Stimulated activated CD4-positive, alpha-beta T cell treated with anti-CD3 and anti-CD28 coated beads, Interleukin-12 subunit alpha, Interleukin-12 subunit beta, amount 100 ng/mL, for 48 hours (primary cell): ENCODE measurements at places on chromosomes 5 and 9.
A peak's percentile ranks its signal among the peaks of the same experiment; 100 is the strongest.

GRCh38 chr9:88925481-88925880, 65.8 kb upstream of the S1PR3 start:
- DNase-seq = no peak

DNA sequence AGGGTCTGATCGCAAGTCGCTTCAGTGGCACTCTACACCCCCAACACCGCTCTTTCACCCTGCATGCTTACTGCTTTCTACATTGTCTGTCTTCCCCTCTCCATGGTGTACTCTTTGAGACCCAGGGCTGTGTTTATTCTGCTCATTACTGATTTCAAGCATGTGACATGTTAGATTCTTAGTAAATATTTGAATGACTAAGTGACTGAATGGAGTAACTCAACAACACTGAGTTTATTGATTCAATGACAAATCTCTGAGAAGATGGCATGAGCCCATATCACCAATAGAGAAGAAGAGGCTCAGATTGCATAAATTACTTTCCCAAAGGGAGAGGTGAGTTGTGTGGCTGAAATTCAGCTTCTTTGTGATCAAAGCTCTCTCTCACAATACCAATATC, 89.7 kb upstream of the OSMR start:
- DNase-seq = no peak

GRCh38 chr5:76732405-76733048, 16.6 kb downstream of the F2R start:
- no peak for DNase-seq

GRCh38 chr9:105760053-105760452, 65.7 kb downstream of the TMEM38B start:
- no peak for DNase-seq

- DNase-seq = no peak
Observed at GRCh38 chr5:773517-774264, 10.8 kb downstream of the ZDHHC11B start.

GRCh38 chr5:62268792-62269191, 37.2 kb upstream of the KIF2A start:
- no peak for DNase-seq

DNA sequence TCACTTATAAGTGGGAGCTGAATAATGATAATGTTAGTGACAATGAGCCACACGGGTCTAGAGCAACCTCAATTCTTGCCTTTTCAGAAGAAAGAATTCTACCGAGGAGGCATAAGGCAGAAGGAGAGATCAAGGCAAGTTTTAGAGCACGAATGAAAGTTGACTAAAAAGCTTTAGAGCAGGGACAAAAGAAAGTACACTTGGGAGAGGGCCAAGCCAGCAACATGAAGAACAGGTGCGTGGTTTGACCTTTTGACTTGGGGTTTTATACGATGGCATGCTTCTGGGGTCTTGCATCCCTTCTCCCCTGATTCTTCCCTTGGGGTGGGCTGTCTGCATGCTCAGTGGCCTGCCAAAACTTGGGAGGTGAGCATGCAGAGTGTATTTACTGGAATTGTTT, 12.5 kb upstream of the OXCT1 start:
- DNase-seq = no peak

DNA sequence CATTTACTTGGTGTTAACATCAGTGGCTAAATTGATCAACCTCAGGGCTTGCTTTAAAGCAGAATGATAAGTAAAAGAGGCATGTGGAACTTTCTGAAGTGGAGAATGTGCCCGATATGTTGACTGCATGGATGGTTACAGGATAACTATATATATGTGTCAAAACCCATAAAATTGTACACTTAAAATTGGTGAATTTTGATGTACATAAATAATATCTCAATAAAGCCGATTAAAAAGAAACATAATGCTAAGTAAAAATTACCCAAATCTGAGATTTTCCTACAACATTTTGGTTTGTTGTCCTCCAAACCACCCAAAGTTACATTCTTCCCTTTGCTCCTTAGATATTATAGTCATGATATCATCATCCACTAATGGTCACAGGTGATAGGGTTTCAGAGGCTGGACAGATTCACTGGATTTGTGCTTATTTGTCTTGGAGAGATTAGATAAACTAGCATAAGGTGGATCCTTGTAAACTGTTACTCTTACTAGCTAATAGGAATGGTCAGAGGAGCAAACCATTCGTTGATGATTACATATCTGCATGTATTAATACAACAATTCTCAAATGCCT, 119.7 kb upstream of the RPS23 start:
- no peak for DNase-seq

GRCh38 chr5:66538531-66538930, 57.7 kb upstream of the MAST4 start:
- no peak for DNase-seq

GRCh38 chr9:85339338-85339737, 402.4 kb downstream of the AGTPBP1 start:
- DNase-seq = no peak

DNA sequence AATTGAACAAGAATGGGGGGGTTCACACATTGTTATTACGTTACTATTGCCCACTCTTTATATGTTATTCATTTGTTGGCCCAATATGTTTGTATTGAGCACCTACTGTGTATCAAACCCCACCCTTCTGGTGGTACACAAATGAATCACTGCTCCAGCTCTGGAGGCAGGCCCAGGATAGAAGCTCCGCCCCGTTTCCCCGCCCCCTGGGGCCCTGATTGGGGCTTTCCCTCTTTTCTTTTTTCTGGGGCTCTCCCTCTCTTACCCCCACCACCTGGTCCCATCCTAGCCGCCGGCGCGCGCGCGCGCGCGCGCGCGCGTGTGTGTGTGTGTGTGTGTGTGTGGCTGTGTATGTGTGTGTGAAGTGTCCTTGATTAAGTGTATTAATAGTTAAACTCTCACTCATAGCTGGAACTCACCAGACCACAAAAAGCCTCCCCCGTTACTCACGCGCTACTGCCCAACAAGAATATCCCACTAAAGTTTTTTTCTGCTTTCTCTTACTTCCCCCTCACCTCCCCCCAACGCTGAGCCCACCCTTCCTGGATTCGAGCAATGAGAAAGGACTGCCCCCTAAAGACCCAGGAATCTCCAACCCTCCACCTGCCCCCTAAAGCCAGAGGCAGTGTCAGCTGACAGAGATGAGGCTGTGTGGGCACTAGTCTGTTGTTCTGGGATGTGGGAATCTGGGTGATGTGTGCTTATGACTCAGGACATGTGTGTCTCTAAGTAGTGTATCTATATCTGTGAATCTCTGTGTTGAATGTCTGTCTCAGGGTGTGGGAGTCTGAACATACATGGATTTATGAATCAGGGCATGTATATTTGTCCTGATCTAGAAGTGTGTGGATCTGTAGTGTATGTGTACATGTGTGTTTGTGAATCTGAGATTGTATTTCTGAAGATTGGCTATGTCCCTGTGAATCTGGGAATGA, 4.0 kb downstream of the CXXC5 start:
- no peak for DNase-seq

DNA sequence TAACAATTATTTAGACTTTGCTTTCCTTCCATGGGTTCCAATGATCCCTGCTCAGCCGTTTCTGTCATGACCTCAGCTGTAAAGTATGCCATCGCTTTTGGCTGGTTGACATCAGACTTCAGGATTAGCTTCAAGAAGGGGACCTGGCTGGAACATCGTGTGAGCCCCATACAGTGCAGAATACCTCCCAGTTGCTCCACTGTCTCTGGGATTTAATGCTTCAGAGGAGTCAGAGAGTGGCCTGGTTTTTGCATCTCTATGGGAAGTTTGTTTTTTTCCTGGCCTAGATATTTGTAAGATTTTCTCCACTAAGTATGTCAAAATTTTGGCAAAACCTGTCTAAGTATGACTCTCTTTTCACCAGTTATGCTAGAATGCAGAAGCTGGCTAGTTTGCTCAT, 216.9 kb downstream of the GABBR2 start:
- DNase-seq = no peak

DNA sequence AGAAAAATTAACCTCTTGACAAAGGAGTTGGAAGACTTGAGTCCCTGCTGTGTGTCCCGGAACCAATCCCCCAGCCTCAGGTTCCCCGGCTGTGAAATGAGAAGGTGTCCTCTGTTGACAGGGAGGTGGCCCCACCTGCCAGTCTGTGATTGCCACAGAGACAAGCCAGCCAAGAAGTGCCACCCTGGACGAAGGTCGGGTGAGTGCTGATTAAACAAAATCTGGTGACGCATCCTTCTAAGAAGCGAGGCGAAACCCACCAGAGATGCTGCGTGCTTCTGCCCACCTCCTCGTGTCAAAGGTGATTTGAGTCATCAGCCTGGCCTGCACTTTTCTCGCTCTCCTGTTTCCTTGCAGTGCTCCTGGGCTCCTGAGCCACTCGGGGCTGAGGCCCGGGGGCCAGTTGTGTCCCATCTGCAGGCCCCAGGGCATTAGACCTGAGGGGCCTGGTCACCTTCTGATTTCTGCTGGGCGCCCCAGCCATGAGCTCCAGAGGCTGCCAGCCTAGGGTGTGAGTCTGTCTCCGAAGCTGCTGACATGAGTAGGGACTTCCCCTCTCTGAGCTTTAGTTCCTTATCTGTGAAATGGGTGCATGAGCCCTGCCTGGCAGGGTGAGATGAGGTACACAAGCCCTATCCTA, 28.7 kb downstream of the NEK6 start:
- peak; percentile 49 for DNase-seq

GRCh38 chr9:91188719-91189590, 172.8 kb downstream of the AUH start:
- DNase-seq = no peak

- no peak for DNase-seq
Observed at GRCh38 chr9:13661014-13661413, 381.5 kb upstream of the MPDZ start.

DNA sequence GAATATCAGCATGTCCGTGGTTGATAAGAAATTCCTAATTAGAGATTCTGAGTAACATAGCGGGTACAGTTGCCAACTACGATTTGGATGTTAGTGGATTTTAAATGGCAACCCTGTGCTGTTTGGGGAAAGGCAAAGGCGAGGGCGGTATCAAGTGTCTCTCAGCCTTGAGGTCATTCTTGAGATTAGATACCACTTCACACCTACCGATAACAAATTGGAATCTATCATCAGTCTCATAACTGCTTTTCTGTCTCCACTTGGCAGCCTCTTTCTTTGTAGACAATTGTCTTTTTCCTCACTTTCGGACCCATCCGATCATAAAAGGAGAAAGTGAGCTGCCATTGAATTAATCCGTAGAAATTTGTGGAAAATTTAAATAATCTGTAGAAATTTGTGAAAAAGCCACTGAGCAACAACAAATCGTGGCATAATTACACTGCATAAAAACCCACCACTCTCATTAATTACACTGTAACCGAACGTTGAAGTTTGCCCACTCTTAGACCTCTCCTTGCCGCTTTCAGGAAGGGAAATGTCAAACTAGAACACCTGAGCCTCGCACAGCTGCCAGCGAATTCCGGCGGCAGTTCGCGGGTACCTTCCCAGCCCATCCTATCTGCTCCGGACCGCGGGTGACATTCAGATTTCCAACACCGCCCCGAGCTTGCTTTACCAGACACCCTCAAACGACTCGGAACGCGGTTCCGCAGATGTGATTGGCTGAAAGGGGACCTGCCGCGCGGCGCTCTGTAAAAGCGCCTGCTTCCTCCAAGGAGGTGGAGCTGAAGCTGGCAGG, 849 bp upstream of the RGMB start:
- DNase-seq = peak; percentile 8

- DNase-seq = no peak
Observed at GRCh38 chr5:141121563-141121962, at the start of gene PCDHB4. TSS of gene PCDHB4 (plus strand) at chr5:141121818. CDS start at chr5:141121999, 181 bp downstream.

- DNase-seq = no peak
Observed at GRCh38 chr9:80787636-80788035, 901.7 kb downstream of the TLE1 start.

DNA sequence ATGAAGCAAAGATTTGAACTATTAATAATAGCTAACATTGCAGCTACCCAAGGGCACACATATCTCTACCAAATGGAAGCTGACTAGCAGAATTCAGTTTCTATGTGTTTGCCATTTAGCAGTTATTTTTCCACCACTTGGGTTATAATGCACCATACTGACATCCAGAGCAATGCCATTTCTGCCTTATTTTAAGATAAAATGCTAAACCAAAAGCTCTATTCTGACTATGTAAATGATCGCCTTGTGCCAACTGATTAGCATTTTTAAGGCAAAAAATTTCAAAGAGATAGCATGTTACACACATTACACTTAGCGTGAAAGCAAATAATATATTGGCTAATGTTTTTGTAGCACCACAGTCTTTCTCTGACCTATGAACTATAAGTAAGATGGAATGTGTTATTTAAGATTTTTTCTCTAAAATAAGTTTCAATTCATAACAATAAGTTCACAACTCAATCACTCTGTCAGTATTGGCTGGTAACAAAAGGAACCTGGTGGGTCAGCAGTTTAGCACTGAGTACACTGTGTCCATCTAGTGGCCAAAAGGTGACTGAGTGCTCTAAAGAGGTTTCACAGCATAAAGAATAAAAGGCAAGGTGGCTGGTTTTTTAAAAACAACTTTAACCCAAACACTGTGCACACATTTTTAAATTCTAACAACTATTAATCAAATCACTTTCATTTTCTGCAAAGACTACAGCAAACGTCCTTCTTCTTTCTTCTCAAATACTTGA, 443.5 kb downstream of the PDE4D start:
- DNase-seq = no peak

DNA sequence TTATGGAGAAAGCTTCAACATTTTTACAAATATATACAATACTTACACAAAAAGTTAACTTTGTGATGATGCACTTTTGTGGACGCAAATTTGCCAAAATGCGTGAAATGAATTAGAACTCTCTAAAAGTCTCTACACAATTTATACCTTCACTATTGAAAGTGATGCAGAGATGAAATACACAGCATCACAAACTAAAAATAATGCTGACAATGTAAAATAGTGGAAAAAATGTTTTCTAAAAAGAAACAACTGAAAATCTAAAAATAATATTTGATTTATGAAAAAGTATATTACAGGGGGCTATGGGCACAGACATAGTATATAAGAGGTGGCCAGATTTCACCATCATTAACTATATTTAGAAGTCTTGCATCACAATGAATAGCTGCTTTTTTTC, 188.8 kb downstream of the ADCY2 start:
- no peak for DNase-seq
